DND-41 (cell line): ENCODE measurements at places on chromosomes 2 and 18.

- DNase-seq, result no peak
- H3K27me3 ChIP-seq, result no peaks in the 10 kb centered on the region
- H3K4me1 ChIP-seq, result peaks cover 10% of the 10 kb centered on the region
- H3K36me3 ChIP-seq, result no peaks in the 10 kb centered on the region
- H3K4me3 ChIP-seq, result no peak overlapping the region
- H3K27ac ChIP-seq, result no peak overlapping the region
Measured at GRCh38 chr2:128237911-128238697, 80.6 kb downstream of the HS6ST1 start.

DNA sequence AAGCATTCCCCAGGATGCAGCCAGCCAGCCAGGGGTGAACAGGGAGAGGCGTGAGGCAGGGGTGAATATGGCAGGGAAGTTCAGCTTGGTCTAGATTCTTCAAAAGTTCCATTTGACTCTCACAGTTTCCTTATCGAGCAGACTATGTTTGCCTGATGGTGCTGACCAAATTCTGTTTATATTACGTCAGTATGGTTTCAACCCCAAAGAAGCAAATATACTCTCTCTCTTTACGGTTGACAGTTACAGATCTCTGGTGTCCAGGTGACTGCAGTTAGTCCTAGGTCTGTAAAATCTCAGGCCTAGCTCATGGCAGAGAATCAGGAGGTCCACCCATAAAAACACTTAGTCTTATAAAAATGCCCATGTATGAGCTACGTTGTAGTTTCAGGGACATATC is 38.3 kb upstream of the DNMT3A start:
- H3K4me1 ChIP-seq, result peaks cover 20% of the 10 kb centered on the region
- H3K27me3 ChIP-seq, result no peaks in the 10 kb centered on the region
- H3K27ac ChIP-seq, result no peak overlapping the region

- no peak for DNase-seq
- no peak overlapping the region for H3K27ac ChIP-seq
- H3K4me3 ChIP-seq, result no peak overlapping the region
Measured at GRCh38 chr2:56892382-56892781, 708.6 kb downstream of the CCDC85A start.

- H3K4me1 ChIP-seq, result no peaks in the 10 kb centered on the region
- H3K36me3 ChIP-seq, result no peaks in the 10 kb centered on the region
- H3K4me3 ChIP-seq, result no peak overlapping the region
Measured at GRCh38 chr2:172953970-172954852, 121.4 kb upstream of the MAP3K20 start.

DNA sequence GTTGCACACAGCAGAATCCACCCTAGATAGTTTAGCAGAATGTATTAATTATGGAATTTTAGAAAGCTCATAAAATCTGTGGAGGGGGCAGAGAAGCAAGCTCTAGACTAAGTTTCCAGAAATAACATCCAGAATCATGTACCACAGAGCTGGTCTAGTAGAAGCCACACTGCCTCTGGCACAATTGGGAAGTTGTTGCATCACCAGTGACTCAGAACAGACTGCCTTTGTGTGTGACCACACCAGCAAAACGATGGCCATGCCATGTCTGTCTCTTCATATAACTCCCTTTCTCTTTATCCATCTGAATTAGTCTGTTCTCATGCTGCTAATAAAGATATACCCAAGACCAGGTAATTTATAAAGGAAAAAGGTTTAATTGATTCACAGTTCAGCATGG is 158.9 kb downstream of the CCDC148 start:
- no peak overlapping the region for H3K27ac ChIP-seq
- no peaks in the 10 kb centered on the region for H3K36me3 ChIP-seq
- H3K4me3 ChIP-seq, result no peak overlapping the region

- no peaks in the 10 kb centered on the region for H3K27me3 ChIP-seq
- no peaks in the 10 kb centered on the region for H3K4me1 ChIP-seq
- H3K4me3 ChIP-seq, result no peak overlapping the region
- no peak for DNase-seq
- H3K27ac ChIP-seq, result no peak overlapping the region
- H3K36me3 ChIP-seq, result peaks cover 3% of the 10 kb centered on the region; the same call in 1 of the 2 replicates
Measured at GRCh38 chr2:25618676-25619075, 54.7 kb downstream of the DTNB start.
